ENCODE measurements at places on chromosomes 3 and 15. TPM values are rescaled to one million over a fixed set of nuclear protein-coding genes. Genes with fewer than 3 reads are reported as not detected.
A peak's percentile ranks its signal among the peaks of the same experiment; 100 is the strongest.

DNA sequence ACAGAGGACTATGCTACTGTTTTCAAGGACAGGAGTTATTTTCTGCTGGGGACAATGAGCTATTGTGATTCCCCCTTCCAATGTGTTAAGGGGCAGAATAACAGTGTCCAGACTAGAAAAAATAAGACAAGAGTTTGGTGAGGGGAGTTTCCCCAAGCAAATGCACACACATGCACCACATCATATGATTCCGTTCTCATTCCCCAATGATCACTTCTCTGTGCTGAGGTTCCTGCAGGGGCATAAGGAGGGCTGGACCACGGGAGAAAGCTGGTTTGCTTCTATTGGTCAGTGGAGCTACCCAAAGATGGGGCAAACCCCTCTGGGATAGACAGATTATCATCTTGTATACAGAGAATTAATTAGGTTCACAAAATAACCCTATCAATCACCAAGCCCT, 80.6 kb downstream of the RBPMS2 start:
- H3K27me3 ChIP-seq, result no peaks in the 10 kb centered on the region
- H3K4me3 ChIP-seq, result no peak overlapping the region
- H3K4me1 ChIP-seq, result no peaks in the 10 kb centered on the region

Gene KBTBD13
- 4.4 TPM for total RNA-seq

- H3K4me3 ChIP-seq, result no peak overlapping the region
- DNase-seq, result no peak
- no peaks in the 10 kb centered on the region for H3K36me3 ChIP-seq
- H3K27me3 ChIP-seq, result no peaks in the 10 kb centered on the region
Observed at GRCh38 chr15:74343127-74343796, 24.2 kb downstream of the CYP11A1 start.

GRCh38 chr3:42751609-42752008, 21.4 kb downstream of the CCDC13 start:
- no peaks in the 10 kb centered on the region for H3K36me3 ChIP-seq
- no peak overlapping the region for H3K27ac ChIP-seq
- H3K27me3 ChIP-seq, result no peaks in the 10 kb centered on the region
- no peak overlapping the region for H3K4me3 ChIP-seq
- DNase-seq, result peak; percentile 51
- H3K4me1 ChIP-seq, result peaks cover 2% of the 10 kb centered on the region

GRCh38 chr15:92662762-92663161, 7.2 kb upstream of the FAM174B start:
- H3K4me1 ChIP-seq, result no peaks in the 10 kb centered on the region
- no peak overlapping the region for H3K4me3 ChIP-seq
- H3K27me3 ChIP-seq, result no peaks in the 10 kb centered on the region
- H3K36me3 ChIP-seq, result no peaks in the 10 kb centered on the region
- DNase-seq, result no peak

DNA sequence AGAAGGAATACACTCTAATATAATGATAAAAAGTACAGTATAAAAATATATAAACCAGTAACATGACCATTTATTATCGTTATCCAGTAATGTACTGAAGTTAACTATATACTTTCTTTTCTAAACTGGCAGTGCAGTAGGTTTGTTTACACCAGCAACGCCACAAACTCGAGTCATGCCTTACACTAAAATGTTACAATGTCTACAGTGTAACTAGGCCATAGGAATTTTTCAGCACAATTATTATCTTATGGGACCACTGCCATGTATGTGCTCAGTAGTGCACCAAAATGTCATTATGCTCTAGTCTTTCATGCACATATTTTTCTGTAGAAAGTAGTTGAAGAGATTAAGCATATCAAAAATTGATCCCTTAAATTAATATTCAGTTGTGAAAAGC, 609.8 kb upstream of the BCHE start:
- no peak for DNase-seq
- H3K27ac ChIP-seq, result no peak overlapping the region
- no peak overlapping the region for H3K4me3 ChIP-seq

DNA sequence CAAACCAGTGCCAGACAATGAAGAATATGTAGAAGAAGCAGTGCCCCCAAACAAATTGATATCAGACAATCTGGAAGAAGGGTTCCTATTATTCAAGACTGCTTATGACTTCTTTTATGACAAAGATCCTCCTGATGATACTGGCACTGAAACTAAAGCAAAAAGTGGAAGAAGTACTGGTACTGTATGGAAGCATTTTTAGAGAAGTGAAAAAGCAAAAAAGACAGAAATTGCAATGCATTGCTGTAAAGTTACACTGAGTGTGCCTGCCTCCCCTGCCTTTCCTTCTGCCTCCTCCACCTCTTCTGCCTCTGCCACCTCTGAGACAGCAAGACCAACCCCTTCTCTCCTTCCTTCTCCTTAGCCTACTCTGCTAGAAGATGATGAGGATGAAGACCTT, 167.6 kb downstream of the PLCL2 start:
- no peaks in the 10 kb centered on the region for H3K27me3 ChIP-seq
- no peak for DNase-seq
- peaks cover 8% of the 10 kb centered on the region for H3K36me3 ChIP-seq
- no peaks in the 10 kb centered on the region for H3K4me1 ChIP-seq
- H3K4me3 ChIP-seq, result no peak overlapping the region
- no peak overlapping the region for H3K27ac ChIP-seq

DNA sequence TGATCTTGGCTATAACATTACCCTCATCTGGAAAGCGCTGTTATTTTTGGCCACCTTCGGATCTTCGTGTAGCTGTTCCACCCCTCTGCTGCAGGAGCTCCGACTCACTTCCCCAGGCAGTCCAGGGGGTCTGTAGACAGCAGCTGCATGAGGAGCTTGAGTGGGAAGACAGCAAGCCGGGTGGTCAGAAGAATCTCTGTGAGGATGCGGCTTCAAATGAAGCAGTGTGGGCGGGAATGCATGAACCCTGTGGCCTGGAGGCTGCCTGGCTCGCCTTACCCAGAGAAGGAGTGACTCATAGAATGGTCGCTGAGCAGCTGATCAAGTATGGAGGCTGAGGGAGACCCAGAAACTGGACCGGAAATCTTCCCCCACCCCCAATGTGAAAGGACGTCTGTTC, 45.2 kb upstream of the NR2F2 start:
- H3K27me3 ChIP-seq, result no peaks in the 10 kb centered on the region
- H3K27ac ChIP-seq, result no peak overlapping the region
- H3K4me3 ChIP-seq, result peak overlapping the region; percentile 8
- H3K36me3 ChIP-seq, result peaks cover 9% of the 10 kb centered on the region
- DNase-seq, result no peak
- no peaks in the 10 kb centered on the region for H3K4me1 ChIP-seq

Gene KIF7
- 2.9 TPM for total RNA-seq

Gene GOLGA8G
- total RNA-seq, result not detected

GRCh38 chr3:63022114-63022513, 146.9 kb upstream of the CADPS start:
- no peak for DNase-seq

Gene TBL1XR1
- total RNA-seq, result 79.9 TPM

GRCh38 chr15:31280831-31281216, 45.8 kb upstream of the KLF13 start:
- no peaks in the 10 kb centered on the region for H3K27me3 ChIP-seq
- no peak for DNase-seq
- no peak overlapping the region for H3K27ac ChIP-seq
- H3K36me3 ChIP-seq, result no peaks in the 10 kb centered on the region
- H3K4me1 ChIP-seq, result no peaks in the 10 kb centered on the region
- H3K4me3 ChIP-seq, result no peak overlapping the region

DNA sequence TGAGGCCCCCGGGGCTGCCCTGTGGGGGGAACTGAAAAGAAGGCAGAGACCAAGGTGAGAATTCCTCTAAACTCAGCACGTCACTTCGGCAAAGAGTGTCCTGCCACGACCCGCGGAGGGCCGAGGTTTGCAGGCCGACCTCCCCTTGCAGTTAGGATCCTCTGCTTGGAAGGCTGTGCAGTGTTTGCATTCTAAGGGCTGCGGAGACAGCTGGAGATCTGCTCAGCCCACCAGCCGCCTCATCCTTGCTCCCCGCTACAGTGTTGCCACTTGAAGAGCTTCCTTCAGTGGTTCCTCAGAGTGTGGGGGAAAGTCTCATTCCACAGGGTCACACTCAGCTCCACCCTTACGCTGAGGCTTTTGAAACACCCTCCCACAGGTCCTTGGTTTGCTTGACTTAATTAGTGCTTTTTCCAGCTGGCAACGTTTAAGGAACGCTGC, 10.8 kb downstream of the SLC51A start:
- H3K4me1 ChIP-seq, result no peaks in the 10 kb centered on the region
- no peak overlapping the region for H3K4me3 ChIP-seq
- no peaks in the 10 kb centered on the region for H3K36me3 ChIP-seq
- H3K27me3 ChIP-seq, result no peaks in the 10 kb centered on the region

GRCh38 chr15:48307586-48307985, 23.6 kb upstream of the DUT start:
- DNase-seq, result no peak
- H3K27ac ChIP-seq, result no peak overlapping the region
- H3K27me3 ChIP-seq, result no peaks in the 10 kb centered on the region

GRCh38 chr15:43361313-43361903, 9.4 kb downstream of the ZSCAN29 start:
- H3K4me1 ChIP-seq, result no peaks in the 10 kb centered on the region
- H3K36me3 ChIP-seq, result peaks cover 69% of the 10 kb centered on the region
- no peak for DNase-seq
- no peak overlapping the region for H3K27ac ChIP-seq

GRCh38 chr3:16456784-16457415, 56.6 kb downstream of the RFTN1 start:
- H3K36me3 ChIP-seq, result no peaks in the 10 kb centered on the region
- no peaks in the 10 kb centered on the region for H3K27me3 ChIP-seq
- H3K4me1 ChIP-seq, result no peaks in the 10 kb centered on the region

Gene STRC
- not detected for total RNA-seq

Gene USP50
- total RNA-seq, result not detected

- H3K4me1 ChIP-seq, result peaks cover 63% of the 10 kb centered on the region
- H3K27me3 ChIP-seq, result no peaks in the 10 kb centered on the region
- no peak overlapping the region for H3K4me3 ChIP-seq
- peaks cover 4% of the 10 kb centered on the region for H3K36me3 ChIP-seq
Observed at GRCh38 chr3:127707851-127708411, 35.2 kb downstream of the ABTB1 start.

DNA sequence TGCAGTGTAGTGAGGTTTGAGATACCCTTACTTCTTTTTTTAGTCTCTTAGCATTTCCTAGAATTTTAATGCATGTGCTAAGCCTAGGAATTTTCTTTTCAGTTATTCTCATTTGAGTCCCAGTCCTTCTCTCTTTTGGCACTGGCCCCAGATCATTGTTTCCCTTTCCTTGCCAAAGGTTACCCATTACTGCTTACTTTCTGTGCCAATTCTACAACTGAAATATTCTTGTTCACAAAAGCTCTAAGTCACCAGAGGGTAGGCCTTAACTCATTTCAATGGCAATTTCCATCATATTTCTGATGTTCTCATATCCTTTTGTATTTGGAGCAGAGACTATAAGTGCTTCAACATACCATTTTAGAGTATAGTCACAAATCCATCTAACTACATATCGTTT, 199.6 kb upstream of the CBLB start:
- no peak overlapping the region for H3K4me3 ChIP-seq
- no peak for DNase-seq
- peak overlapping the region; percentile 66 for H3K27ac ChIP-seq
- no peaks in the 10 kb centered on the region for H3K27me3 ChIP-seq
- peaks cover 17% of the 10 kb centered on the region for H3K4me1 ChIP-seq

DNA sequence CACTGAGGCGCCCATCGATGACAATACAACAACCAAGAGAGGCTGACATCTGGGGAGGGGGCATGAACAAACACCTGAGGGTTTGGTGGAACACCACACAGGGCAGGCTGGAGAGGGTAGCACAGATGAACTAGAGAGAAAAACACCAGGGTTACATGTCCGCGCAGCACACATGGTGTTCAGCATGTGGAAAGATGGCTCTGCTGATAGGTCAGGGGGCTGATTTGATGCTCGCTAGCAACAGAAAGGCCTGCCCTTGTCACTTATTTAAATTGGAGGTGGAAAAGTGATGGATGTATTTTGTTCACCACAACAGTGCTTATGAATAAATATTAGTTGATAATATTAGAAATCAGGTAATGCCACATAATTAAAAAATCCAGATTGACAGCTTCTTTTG, 67.5 kb downstream of the FRMD4B start:
- H3K27ac ChIP-seq, result no peak overlapping the region
- no peak overlapping the region for H3K4me3 ChIP-seq
- no peaks in the 10 kb centered on the region for H3K27me3 ChIP-seq
- DNase-seq, result no peak
- H3K4me1 ChIP-seq, result peaks cover 26% of the 10 kb centered on the region
- no peaks in the 10 kb centered on the region for H3K36me3 ChIP-seq

DNA sequence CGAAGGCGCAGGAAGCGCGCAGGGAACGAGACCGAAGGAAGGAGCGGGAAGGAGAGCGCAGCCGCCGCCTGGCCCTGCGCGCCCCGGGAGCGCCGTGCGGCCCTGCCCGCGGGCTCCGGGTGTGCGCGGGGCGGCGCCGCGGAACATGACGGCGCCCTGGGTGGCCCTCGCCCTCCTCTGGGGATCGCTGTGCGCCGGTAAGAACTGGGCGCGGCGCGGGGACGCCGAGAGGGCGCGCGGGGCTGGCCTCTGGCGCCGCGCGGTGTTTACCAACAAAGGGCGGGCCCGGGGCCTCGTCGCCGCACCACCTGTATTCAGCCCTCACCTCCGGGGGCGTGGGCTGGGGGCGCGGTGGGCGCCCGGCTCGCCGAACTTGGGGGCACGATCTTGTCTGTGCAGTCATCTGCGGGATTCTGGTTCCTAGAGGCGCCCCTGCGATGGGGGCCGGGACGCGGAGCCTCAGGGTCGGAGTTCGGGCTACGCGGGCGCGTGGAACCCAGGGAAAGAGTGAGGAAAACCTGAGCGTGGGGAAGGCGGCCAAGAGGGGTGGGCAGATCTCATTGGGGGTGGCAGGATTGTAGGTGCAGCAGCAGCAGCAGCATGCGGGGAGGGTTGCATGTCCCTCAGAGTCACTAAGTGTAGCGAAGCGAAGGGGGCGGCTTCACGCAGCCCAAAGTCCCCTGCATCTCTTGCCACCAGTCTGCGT, 641 bp downstream of the ACVR2B start:
- H3K4me1 ChIP-seq, result no peaks in the 10 kb centered on the region
- DNase-seq, result no peak
- H3K36me3 ChIP-seq, result no peaks in the 10 kb centered on the region
- peak overlapping the region; percentile 77 for H3K4me3 ChIP-seq
- peak overlapping the region; percentile 80 for H3K27ac ChIP-seq
- no peaks in the 10 kb centered on the region for H3K27me3 ChIP-seq

GRCh38 chr3:192130534-192131132, 596.7 kb downstream of the FGF12 start:
- peak; percentile 62 for DNase-seq
- no peaks in the 10 kb centered on the region for H3K4me1 ChIP-seq
- H3K36me3 ChIP-seq, result no peaks in the 10 kb centered on the region
- H3K4me3 ChIP-seq, result no peak overlapping the region
- H3K27me3 ChIP-seq, result no peaks in the 10 kb centered on the region

DNA sequence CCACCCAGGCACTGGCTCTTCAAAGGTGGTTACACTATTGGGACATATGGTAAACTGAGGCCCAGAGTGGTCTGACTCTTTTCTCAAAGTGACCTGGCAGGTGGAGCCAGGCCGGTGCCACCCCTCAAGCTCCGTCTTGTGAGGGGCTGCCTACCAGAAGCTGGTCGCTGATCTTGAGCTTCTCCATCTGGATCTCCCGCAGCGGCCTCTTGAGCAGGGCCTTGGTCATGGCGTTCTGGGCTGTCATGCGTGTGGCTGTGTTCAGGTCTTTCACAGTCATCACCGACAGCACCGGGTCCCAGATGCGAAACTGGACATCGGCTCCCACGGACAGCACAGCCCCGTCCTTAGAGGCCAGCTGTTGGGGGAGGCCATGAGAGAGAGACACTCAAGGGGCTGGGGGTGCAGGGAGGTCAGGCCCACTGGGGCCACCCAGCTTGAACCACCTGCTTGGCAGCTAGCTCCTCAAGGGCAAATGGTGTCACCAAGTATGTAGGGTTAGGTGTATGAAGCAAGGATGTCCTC, 3.6 kb downstream of the STOML1 start:
- H3K27ac ChIP-seq, result peak overlapping the region; percentile 95
- H3K36me3 ChIP-seq, result peaks cover 7% of the 10 kb centered on the region
- H3K4me3 ChIP-seq, result no peak overlapping the region
- DNase-seq, result no peak
- H3K27me3 ChIP-seq, result no peaks in the 10 kb centered on the region
